DMS153 (cell line): ENCODE measurements at places on chromosomes 2 and 18.

GRCh38 chr2:43539436-43539835 is 56.4 kb downstream of the THADA start:
- no peak for DNase-seq

DNA sequence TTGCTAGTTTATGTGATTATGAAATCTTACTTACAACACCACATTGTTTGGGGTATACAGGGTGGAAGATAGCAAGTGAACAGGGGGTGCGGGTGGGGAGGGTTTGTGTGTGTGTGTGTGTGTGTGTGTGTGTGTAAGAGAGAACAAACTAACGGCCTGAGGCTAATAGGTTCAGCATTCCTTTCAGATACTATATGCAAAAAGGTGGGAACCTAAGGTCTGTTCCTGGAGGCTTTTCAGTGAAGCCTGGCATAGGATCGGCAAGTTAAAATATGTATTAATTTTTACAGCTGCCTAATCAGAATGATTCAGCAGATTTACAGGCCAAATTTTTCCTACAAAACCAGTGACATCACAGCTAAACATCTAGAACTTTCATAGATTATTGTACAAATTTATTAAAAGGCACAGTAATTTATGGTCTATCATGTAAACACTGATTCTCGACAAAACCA is 7.6 kb upstream of the SPDYA start:
- no peak for DNase-seq

- DNase-seq = no peak
Observed at GRCh38 chr2:222794585-222795449, 66.0 kb upstream of the ACSL3 start.

DNA sequence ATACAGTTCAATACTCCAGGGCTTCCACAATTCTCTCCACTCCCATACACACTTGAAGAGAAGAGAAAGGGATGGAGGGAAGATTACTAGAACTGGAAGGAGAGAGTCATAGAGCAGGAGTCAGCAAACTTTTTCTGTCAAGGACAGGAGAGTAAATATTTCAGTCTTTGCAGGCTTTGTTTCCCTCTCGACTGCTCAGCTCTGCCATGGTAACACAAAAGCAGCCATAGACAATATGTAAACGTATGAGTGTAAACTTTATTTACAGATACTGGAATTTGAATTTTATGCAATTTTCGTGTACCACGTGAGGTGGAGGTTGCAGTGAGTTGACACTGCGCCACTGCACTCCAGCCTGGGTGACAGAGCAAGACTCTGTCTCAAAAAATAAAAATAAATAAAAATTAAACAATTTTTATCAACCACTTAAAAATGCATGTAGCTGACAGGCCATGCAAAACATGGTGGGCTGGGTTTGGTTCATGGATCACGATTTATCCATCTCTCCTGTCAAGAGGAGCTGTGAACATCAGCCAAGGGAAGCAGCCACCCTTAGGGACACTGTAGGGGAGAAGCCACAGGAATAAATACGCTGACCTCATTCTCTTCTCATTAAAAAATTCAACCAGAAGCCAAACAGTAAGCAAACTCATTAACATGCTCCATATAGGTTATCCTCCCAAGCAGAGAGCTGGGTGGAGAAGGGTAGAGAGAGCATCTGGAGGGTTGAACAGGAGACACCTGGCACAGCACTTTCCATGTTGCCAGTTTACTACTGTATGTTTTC is 266.4 kb upstream of the FN1 start:
- no peak for DNase-seq

DNA sequence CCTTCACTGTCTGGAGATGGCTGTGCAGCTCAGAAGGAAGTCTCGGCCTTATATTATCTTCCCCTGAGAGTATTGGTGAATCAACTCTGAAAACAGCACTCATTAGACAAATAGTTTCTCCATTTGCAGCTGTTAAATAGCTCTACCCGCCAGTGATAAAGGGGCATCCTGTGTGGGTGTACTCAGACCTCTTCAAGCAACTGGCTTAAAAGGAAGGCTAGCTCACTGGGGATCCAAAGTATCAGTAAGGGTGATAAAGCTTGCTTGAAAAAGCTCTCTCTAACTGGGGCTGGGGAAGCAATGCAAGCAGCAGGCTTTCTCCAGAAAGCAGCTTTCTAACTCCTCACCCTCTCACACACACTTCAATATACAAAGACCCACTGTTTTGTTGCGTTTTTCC is 64.9 kb upstream of the PSMD14 start:
- no peak for DNase-seq

DNA sequence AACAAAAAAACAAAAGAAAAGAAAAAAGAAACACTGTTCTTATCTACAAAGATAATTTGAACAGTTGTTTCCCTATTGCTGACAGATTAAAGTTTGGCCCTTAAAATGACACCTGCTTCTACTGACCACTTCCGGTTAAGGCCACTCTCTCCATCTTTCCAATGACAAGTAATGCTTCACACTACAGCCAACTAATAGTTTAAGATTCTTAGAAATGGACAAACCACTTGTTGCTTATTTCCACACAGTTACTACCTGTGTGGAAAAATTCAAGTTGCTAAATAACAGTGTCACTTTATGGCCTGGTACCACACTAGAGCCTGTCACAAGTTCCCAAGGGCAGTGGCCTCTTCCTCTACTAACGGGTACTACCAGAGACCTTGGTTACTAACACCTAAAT is 2.4 kb downstream of the TMEM185B start:
- no peak for DNase-seq

GRCh38 chr2:239824046-239824694 is 201.0 kb downstream of the NDUFA10 start:
- peak; percentile 33 for DNase-seq

DNA sequence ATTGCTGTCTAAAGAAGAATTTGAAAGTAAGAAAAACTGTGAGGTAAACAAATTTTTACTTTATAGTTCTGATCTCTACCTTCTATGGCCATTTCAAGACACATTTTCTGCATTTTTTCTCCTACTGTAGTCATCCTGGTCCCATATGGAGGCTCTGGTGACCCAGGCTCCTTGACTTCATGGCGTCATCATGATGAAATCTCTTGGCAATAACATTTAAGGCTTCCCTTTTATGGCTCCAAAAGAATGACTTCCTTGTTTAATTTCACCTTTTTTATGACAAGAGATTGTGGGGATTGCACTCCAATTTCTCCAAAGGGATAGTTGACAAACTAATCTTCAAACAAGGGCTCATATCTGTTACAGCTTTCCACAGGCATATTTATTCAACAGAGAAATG is 143.0 kb upstream of the SCN7A start:
- no peak for DNase-seq

DNA sequence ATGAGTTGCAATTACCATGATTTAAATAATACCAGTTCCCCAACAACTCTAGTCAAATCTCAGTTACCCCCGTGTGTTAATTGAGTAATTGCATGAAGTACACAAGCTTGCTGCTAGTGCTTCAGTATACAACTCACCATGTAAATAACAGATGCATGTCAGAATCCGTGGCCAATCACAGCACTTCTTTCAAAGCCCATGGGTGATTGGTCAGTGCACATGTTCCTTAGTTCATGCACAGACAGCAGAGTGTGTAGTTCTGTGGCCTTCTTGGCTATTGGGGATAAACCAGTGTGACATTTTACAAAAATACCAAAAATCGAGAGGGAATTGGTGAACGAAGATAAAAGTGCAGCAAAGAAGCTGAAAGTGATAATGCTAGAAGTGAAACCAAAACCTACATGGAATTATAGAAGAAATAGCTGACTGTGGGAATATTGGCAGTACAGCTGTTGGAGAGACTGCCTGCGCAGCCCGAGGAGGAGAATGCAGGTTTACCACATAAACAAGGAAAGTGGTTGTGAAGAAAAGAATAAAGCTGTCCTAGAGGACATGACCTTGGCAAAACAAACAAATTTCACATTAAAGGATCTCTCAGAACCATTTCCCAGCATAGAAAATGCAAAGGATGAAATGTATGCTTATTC is 59.4 kb downstream of the NEDD4L start:
- DNase-seq = no peak

- DNase-seq = no peak
Observed at GRCh38 chr2:74191596-74192380, 6.6 kb upstream of the MTHFD2 start.

GRCh38 chr2:120576509-120577474 is 158.9 kb upstream of the GLI2 start:
- DNase-seq = no peak

GRCh38 chr2:8661736-8662135 is 20.1 kb upstream of the ID2 start:
- no peak for DNase-seq

GRCh38 chr2:203328760-203329540 is 756 bp downstream of the ABI2 start:
- DNase-seq = no peak

GRCh38 chr2:236177967-236178889 is 10.0 kb upstream of the GBX2 start:
- peak; percentile 47 for DNase-seq

DNA sequence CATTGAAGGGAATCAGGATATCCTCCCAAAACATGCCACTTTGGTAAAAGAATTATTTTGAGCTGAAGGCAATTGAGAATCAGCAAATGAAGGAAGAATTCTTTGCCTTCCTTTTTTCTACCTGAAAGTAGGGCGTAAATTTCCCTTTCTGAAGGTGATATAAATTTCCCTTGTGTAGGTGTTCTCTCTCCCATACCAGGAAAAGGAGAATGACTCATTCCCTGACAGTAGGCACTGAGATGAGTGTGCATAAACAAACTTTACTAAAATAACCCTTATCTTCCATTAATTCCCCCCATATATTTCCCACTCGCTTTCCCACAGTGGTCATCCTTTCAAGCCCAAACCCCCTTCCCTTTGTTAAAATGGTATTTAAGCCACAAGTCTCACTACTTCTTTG is 1339.0 kb downstream of the LRP1B start:
- no peak for DNase-seq

GRCh38 chr2:212974692-212975091 is 176.7 kb downstream of the IKZF2 start:
- no peak for DNase-seq

DNA sequence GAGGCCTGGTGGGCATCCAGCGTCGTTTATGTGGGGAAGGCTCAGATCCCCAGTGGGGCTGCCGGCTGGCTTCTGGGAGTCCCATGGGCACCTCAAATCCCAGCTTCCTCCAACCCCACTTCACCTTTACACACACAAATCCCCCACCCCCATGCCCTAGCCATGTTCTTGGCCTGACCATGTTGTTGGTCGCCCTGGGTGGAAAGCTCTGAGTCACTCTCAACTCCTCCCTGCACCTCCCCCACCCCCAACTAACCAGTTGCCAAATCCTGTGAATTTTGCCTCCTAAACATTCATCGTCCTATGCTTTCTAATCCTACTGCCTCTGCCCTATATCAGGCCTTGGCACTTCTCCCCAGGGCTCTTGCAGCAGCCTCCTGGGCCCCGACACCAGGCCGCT is 6.4 kb downstream of the TNS1 start:
- DNase-seq = no peak

DNA sequence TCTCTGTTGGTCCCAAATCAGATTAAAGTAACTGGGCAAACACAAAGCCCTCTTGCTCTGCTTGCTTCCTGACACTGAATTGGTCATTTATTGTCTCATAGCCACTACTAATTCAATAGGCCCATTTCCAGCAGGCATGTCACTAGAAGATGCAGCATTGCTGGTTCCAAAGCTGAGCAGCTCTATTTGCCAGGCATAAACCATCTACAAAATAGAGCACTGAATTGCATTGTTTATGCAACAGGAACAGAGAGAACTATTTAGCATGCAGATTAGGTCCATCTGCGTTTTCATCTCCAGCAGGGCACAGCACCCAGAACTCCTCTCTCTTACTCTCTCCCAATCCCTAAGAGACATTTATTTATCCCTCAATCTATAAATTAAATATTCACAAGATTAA is 227.6 kb downstream of the SUCLG1 start:
- DNase-seq = no peak

DNA sequence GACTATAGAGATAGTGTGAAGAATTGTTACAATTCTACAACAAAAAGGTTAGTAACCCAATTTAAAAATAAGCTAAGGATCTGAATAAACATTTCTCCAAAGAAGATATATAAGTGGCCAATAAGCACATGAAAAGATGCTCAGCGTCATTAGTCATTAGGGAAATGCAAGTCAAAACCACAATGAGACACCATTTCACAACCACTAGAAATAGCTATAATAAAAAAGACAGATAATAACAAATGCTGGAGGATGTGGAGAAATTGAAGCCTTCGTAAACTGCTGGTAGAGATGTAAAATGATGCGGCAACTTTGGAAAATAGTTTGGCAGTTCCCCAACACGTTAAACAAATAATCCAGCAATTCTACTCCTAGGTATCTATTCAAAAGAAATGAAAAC is 366.5 kb upstream of the POU3F3 start:
- DNase-seq = peak; percentile 43

- no peak for DNase-seq
Observed at GRCh38 chr2:47336259-47337238, 66.4 kb upstream of the MSH2 start.

GRCh38 chr2:225630824-225631533 is 231.5 kb downstream of the NYAP2 start:
- DNase-seq = no peak

- DNase-seq = peak; percentile 42
Observed at GRCh38 chr2:216775043-216775453, 79.7 kb upstream of the IGFBP5 start.

- DNase-seq = no peak
Observed at GRCh38 chr2:84327645-84328249, 131.3 kb downstream of the SUCLG1 start.

- no peak for DNase-seq
Observed at GRCh38 chr18:72407048-72407447, 137.1 kb downstream of the CBLN2 start.

DNA sequence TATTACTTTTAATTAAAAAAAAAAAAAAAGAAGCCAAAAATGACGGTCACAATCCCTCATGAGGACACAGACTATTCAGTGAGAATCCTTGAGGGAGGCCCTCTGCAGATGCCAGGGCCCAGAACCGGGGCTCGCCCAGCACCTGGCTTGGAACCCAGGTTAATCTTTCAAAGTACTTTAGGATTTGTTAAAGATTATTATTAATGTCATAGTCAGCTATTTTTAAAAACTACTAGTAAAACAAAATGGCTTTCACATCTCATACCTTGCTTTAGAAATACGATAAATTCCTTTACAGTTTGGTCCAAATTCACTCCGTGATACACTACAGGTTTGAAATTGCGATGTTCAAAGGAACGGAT is 27.1 kb downstream of the C2orf76 start:
- DNase-seq = no peak

DNA sequence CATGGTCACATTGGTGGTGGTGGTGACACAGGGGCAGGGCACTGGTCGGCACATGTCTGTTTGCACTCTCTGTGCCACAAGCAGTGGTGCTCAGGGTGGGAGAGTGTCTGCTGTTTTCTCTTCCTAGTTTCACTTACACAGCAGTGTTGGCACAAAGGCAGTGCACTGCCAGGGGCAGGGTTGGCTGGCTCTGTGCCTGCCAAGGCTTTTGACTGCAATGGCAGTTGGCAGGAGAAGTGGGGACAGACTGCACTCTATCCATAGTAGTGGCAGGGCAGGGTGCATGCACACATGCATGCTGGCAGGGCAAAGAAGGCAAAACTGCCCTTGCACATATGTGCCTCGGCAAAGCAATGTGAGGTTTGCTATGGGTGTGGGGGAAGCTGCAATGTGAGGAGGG is 635.9 kb downstream of the SUCLG1 start:
- DNase-seq = no peak
